ENCODE measurements at places on chromosomes 7 and 10.

DNA sequence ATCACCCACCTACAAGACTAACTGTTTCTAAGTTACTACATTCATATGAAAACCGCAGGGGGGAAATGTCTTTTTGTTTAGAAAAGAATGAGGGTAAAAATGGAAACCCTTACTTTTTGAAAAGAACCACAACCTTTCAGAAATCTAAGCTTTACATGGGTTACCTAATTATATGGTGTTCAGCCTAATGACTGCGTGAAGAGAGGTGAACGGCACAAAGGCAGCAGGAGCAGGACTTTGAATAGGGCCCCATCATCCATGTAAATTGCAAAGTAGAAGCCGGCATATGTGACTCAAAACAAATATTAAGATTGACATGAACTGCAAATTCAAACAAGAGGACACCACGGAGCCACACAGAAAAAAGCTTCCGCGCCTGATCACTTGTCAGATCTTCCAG is 25.1 kb downstream of the NEBL start:
- no peak for DNase-seq

DNA sequence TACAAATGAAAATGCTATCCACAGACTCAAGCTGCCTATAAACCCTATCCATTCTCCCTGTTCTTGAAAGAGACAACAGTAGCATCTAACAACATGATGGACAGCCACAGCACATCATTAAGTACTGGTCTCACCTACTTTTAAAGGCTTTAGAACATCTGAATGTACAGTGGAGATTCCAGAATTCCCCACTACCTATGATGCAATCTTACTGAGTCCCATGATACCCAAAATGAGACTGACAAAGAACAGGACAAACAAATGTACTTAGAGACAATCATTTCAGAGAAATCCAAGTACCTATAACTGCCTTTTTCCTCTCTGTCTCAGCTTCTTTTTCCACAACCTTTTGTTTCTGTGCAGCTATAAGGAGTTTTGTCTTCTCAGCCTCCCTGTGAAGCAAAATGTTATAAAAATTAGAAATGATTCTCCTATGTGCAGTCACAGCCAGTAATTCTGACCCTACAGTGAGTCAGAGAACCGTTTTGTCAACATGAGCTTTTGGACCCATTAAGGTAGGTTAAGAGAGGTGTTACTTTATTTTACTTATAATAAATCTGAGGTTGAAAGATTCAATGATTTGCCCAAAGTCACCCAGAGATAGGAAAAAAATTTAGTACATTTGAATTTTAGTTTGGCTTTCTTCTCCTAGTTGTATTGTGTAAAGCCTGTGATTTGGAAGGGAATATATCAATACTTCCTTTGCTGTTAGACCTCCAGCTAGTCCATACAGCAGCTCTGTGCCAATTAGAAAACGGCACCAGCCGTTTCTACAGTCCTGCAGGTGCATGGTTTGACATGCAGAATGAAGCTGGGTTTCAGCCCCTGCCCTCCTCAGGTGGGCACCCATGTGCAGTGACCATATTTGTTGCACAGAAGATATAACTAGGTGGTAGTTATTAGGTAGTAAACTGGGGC is 21.9 kb downstream of the ERLIN1 start:
- DNase-seq, result no peak

GRCh38 chr7:88317422-88317821 is 10.7 kb upstream of the STEAP4 start:
- no peak for DNase-seq

- no peak for DNase-seq
Observed at GRCh38 chr7:104217620-104218019, 9.8 kb upstream of the ORC5 start.

DNA sequence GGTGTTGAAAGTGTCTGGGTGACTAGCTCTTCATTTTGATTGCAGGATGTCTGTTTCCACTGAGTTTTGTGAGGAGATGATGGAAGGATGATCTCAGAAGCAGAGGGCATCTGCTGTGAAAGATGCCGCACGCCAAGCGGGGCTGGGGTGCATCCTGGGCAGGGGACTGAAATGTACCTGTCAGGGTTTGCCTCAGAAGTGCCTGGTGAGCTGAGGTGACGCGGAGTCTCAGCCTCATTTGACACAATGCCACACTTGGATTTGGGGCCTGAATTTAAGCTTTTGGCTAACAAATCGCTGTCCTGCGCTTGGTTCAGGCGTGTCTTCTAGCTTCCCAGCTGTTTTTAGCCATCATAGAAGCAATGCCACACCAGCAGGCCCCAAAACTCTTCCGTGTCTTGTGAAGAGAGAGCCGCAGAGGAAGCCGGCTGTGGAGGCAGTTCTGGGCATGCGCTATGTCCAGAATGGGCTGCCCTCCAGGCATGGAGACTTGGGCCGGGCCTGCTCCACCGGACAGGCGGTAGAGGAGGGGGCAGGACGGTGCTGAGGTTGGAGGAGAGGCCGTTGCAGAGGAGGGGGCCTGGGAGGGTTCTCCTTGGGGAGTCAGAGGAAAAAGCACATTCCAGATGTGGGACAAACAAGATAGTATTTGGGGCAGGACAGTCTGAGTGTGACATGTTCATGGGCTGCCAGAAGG is 31.2 kb downstream of the WDR86 start:
- no peak for DNase-seq

Data from CD4-positive, alpha-beta T cell treated with Interleukin-4 for 1 hour (primary cell).